ENCODE measurements at places on chromosomes 6 and 20. TPM values are rescaled to one million over a fixed set of nuclear protein-coding genes. Genes with fewer than 3 reads are reported as not detected.

GRCh38 chr6:35096129-35096862 is 44.8 kb downstream of the TCP11 start:
- DNase-seq = no peak

- DNase-seq = no peak
Measured at GRCh38 chr20:21244808-21245207, 58.3 kb upstream of the XRN2 start.

Gene LGSN
- 1.4 TPM for polyA plus RNA-seq

DNA sequence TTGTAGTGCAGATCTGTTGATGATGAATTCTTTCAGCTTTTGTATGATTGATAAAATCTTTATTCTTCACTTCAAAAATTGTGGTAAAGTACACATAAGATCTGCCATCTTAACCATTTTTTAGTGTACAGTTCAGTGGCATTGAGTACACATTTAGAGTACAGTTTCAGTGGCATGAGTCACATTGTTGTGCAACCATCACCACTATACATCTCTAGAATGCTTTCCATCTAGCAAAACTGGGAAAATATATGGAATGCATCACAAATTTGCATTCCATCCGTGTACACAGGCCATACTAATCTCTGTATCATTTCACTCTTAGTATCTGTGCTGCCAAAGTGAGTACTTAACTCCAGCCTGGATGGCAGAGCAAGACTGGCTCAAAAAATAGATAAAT is 28.7 kb downstream of the SIRPD start:
- DNase-seq = no peak

DNA sequence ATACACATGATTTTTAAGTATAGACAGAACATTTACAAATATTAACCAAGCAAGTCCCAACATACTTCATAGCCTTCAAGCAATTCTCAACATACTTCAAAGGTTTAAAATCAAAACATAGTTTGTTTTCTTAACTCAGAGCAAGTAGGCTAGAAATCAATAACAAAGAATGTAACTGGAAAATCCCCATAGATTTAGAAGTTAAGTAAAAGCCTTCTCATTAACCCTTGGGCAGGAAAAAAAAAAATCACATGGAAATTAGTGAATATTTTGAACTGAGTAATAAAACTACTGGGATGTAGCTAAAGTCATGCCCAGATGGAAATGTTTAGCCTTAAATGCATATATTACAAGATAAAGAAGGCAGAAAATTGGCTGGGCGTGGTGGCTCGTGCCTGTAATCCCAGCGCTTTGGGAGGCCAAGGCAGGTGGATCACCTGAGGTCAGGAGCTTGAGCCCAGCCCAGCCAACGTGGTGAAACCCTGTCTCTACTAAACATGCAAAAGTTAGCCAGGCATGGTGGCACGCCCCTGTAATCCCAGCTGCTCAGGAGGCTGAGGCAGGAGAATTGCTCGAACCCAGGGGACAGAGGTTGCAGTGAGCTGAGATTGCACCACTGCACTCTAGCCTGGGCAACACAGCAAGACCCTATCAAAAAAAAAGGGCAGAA is 316.1 kb downstream of the TAF4 start:
- no peak for DNase-seq

Gene PRL
- polyA plus RNA-seq = 0.10 TPM

DNA sequence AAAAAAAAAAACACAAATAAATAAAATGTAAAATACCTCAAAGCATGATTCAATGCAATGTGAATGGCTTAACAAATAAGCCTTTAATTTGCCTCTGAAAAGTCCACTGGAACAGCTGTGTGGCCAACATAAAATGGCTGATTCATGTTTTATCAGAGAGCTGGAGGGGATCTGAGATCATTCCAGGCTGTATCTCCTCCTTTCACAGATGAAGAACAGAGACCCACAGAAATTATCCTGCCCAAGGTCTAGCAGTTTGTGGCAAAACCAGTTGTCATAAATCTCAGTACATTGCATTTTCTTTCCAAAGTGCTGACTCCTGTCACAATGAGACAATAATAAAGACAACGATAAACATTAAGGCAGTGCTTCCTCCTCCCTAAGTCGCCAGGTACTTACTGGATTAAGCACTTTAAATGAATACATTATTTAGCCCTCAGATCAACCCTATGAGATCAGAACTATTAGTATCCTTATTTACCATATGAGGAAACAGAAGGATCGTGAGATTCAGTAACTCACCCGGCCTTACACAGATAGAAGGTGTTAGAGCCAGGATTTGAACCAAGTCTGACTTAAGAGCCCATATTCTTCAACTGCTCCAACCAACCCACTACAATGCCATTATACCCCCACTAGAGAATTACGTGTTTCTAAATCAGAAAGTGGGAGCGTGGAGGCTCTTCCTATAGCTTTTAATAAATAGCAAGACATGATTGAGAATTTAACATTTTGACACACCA is 118.3 kb downstream of the KIF13A start:
- no peak for DNase-seq

Gene SLC12A5
- 1.8 TPM for polyA plus RNA-seq

Data from left kidney (tissue), 8 donors.